ENCODE measurements at places on chromosomes 3 and 15.

GRCh38 chr15:84872009-84872910 lies 12.2 kb upstream of the SLC28A1 start:
- no peak for DNase-seq

DNA sequence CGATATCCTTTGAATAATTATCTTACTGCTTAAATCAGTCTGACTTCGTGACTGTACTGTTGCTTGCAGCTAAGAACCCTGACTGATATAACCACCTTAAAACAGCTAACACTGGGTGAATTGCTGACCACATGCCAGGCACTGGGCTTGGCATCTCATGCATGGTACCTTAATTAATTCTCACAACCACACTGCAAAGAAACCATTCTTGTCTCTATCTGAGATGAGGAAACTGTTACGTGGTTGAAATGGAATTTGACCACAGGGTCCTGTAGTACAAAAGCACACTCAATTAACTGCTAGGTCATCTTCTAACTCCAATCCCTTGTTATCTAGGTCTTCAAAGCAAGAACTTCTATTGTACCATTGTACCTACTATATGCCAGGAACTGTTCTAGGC lies 92.7 kb upstream of the PRICKLE2 start:
- no peak for DNase-seq

DNA sequence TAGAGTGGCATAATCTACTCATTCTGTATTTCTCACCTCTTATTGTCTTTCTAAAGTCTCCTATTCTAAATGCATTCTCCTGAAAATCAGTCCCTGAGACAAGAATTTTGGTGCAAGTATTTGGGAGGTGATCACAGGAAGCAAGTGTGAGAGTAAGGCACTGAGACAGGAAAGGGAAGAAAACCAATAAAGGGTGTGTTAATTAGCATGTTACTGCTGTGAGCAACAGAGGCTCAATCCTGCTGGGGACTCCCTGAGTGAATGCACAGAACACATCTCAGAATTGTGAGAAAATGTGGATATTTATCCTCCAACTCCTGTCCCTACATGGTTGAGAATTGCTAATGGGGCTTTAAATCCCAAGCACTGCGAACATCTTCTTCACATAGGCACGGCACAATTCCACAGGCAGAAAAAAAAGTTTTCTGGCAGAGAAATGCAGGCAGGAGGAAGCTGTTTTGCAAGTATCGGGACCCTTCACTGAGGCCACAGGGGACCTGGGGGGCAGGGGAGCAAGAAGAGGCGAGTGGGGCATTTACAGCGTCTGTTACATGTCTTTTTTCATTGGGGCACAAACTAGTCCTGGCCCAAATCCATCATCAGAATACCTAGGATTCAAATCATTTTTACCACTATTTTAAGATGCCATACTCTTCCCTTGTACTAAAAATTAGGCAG lies 27.2 kb upstream of the STT3B start:
- peak; percentile 3 for DNase-seq

- DNase-seq: no peak
These were observed 44.0 kb upstream of the PCSK6 start for GRCh38 chr15:101533371-101534140.

Data from CD4-positive, alpha-beta T cell treated with Interleukin-6 at 100 ng/mL for 8 hours (primary cell).